Activated CD4-positive, alpha-beta T cell treated with anti-CD3 and anti-CD28 coated beads, Interleukin-2, amount 10 ng/mL, durations not matched to agents 7 days and 5 days (primary cell): ENCODE measurements at places on chromosomes 16 and 17. TPM values are rescaled to one million over a fixed set of nuclear protein-coding genes. Genes with fewer than 3 reads are reported as not detected.

Gene IKZF3
- 39.8 TPM for total RNA-seq

Gene MMP28
- not detected for total RNA-seq

Gene NEUROD2
- not detected for total RNA-seq

- DNase-seq = no peak
These were observed 26.8 kb downstream of the COG4 start for GRCh38 chr16:70496513-70496912.

- no peak for DNase-seq
These were observed 64.8 kb downstream of the VAT1L start for GRCh38 chr16:77853161-77853560.

DNA sequence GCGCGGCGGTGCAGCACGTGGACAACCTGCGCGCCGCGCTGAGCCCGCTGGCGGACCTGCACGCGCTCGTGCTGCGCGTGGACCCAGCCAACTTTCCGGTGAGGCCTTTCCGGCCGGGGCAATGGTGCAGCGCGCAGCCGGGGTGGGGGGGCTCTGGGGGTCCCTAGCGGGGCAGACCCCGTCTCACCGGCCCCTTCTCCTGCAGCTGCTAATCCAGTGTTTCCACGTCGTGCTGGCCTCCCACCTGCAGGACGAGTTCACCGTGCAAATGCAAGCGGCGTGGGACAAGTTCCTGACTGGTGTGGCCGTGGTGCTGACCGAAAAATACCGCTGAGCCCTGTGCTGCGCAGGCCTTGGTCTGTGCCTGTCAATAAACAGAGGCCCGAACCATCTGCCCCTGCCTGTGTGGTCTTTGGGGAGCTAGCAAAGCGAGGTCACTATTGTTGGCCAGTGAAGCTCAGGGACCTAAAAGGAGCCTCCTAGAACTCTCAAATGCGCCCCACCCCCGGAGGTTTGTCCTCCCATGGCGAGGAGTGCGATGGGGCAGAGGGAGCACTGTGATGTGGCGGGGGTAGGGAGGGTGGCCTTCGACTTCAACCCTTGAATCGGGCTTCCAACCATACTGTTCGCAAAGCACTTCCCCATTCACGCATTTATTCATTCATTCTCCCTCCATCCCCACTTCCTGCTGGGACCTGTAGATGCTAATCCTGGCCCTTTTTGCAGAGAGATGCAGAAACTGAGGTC lies 770 bp downstream of the HBM start:
- DNase-seq = no peak

DNA sequence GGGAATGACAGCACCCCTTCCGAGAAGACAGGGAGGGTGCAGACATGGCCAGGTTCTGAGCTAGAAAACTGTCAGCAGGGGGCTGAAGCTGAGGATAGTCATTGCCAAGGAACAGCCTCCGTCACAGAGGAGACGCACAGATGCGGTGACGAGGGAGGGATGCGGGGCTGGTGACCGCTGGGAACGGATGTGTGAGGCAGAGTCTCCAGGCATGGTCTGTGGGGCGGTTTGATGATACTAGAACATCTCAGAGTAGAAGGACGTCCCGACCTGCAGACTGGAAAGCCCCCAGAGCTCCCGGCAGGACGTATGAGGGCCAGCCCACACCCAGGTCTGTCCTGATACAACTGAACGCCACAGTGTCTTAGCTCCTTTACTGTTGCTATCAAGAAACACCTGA lies 1.8 kb upstream of the CSNK1D start:
- DNase-seq = no peak

DNA sequence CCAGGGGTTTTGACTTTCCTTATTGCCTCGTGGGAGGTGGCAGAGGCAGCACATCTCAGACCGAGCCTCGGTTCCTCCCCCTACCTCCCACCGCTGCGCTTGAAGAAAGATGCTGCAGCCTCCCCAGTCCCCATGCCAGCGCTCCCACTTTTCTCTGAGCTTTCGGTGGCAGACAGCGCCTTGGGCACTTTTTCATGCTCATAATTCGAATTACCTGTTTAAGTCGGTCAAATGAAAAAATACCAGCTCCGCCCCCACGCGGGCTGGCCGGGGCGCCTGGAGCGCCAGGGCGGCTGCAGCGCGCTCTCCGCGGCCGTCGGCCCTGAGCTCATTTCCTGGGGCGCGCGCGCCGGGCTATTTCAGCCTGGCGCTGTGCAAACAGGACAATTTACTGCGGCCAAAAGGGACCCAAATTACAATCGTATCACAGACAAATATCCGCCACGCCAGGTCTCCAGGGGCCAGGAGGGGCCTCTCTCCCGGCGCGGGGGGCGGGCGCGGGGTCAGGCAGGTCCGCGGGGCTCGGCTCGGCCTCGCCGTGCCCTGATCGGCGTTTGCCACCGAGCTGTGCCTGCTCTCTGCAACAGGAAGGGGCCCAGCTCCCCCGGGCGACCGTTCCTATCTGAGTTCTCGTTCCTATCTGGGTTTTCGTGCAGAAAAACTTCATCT lies 45.0 kb downstream of the SOST start:
- DNase-seq = no peak

DNA sequence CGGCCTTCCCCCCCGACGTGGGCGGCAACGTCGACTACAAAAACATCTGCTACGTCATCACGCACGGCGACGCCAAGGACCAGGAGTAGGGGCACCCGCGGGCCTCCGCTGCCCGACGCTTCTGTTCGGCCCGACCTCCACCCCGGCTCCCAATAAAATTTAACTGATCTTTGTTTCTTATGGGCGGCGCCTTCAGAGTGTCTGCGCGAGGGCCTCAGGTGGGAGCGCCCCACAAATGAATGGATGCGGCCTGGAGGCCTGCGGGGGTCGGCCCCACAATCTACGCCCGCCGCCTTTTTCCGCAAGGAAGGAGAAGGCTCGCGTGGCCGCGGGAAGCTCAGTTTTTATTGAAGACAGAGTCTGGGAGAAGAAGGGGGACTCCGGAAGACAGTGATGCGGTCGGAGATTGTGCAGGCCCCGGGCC lies 3.2 kb downstream of the MYL11 start:
- peak; percentile 90 for DNase-seq

- DNase-seq = no peak
These were observed 17.1 kb downstream of the TRAF4 start for GRCh38 chr17:28760601-28761562.
